ENCODE measurements at places on chromosomes 5 and 9.

DNA sequence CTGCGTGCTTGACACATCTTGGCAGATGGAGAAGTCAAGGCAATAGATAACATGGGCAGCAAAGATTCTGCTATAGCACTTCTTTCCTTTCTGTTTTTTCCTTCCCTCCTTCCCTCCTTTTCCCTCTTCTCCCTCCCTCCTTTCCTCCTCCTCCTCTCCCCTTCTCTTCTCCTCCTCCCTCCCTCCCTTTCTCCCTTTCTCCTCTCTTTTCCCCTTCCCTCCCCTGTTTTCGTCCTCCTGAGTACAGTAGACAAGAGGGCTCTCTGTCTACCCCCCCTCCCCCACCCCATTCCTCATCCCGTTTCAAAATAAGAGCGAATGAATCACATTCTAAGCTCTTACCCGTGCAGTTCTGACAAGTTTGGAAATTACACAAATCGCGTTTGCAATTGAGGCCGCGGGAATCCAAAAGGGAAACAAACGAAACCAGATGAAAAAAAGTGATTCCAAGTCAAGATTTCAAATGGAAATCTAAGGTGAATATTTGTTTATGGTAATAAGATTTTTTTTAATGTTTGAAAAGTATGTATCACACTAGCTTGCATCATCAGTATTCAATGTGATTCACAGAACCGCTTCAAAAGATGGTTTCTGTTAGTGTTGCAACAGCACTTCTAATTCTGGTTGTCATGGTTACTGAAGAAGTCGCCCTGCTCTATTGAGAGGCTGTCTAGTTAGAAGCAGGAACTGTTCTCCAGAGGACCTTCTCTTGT is 1.3 kb downstream of the NIM1K start:
- DNase-seq, result peak; percentile 68

- DNase-seq, result peak; percentile 54
These were observed 129.7 kb downstream of the CDC42SE2 start for GRCh38 chr5:131393498-131393968.

GRCh38 chr9:34246453-34246852 is 67.6 kb downstream of the UBAP1 start:
- DNase-seq, result peak; percentile 62

GRCh38 chr9:125881042-125881441 is 133.9 kb downstream of the PBX3 start:
- DNase-seq, result no peak

DNA sequence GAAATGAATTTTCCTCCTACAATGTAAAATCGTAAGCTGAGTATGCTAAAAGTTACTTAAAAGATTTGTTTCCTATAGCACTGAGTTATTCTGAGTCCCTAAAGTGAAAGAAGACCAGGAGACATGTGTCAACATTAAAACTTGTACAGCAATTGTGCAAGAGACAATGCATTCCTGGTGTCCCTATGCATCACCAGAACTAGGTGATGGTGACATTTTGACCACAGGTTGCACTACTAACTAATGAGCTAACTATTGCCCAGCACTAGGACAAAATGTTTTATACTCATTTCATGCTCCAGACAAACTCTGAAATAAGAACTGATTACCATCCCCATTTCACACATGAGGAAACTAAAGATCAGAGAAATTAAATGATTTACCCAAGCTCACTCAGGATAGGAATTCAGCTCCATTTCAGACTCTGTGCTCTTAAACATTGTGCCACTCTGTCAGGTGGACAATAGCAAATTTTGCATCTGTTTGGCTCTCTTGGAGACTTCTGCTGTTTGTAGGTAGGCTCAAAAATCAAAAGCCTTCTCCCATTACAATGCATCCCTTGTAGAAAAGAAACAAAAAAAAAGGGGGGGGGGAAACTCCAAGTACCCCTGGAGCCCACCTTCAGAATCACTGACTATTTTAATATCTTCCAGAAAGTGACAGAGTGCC is 269.2 kb downstream of the ACTL7B start:
- DNase-seq, result no peak

- no peak for DNase-seq
These were observed 148.0 kb downstream of the BRINP1 start for GRCh38 chr9:119221276-119221675.

All from myocyte (in vitro differentiated cells).